ENCODE measurements at places on chromosomes 3 and 15. TPM values are rescaled to one million over a fixed set of nuclear protein-coding genes. Genes with fewer than 3 reads are reported as not detected.

PLA1A gene
- 2.7 TPM for total RNA-seq

AHSG gene
- total RNA-seq: 0.81 TPM

LRRC34 gene
- 9.7 TPM for total RNA-seq

- no peaks in the 10 kb centered on the region for H3K27me3 ChIP-seq
- no peaks in the 10 kb centered on the region for H3K4me1 ChIP-seq
- H3K36me3 ChIP-seq: no peaks in the 10 kb centered on the region
- DNase-seq: no peak
Measured at GRCh38 chr15:37516621-37517020, 416.3 kb upstream of the MEIS2 start.

DNA sequence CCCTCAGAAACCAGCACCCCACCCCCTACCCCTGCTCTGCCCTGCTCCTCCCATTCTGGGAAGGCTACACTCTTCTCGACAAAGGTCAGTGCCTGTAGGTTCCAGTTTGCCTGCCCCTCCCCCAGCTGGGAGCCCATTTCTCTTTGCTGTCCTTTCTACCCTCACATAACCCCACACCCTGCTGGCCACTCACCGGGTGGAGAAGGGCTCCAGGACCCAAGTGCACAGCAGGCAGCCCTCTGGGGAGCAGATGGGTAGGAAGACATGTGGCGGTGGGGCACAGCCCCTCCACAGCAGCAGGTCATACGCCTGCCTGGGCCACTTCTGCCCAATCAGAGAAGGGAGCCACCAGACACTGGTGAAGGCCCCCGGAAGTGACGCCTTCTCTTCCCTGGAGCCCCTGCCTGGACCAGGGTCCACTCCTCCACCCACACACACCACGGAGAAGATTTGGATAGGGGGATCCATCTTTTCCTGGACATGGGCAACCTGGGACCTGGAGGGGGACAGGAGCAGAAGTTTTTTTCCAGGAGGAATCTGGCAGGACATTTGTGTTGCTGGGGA, at the start of gene THPO:
Gene THPO, minus strand, starts transcription at position 326 of the 564 bp plus-strand sequence. CDS start 1,948 bp downstream, outside the sequence.
- DNase-seq: no peak
- H3K4me3 ChIP-seq: no peak within 1 kb of the TSS
